ENCODE measurements at places on chromosomes 7 and 10.

- no peak for DNase-seq
Observed at GRCh38 chr10:72330069-72330426, 24.7 kb downstream of the DNAJB12 start.

GRCh38 chr10:104267721-104268404 is 1.1 kb upstream of the GSTO2 start:
- no peak for DNase-seq

- no peak for DNase-seq
Observed at GRCh38 chr7:152106990-152107389, 81.5 kb downstream of the GALNT11 start.

- DNase-seq, result no peak
Observed at GRCh38 chr7:159042581-159043101, 102.0 kb downstream of the VIPR2 start.

DNA sequence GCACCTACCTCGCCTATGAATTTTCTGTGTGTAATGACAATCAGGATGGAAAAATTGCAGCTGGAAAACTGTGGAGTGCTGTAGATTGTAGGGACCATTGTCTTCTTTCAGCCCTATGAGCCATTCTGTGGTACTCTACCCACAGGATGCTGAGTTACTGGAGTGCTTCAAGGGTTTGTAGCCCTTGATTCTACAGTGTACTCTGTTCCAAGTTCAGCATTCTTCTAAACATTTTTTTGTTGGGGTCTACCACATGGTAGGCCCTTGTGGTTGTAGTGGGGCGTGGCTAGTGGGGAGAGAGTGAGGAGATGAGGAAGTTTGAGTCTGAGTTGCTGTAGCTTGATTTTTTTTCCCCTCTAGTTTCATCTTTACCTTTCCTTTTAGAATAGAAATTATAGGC is 33.5 kb downstream of the REEP3 start:
- no peak for DNase-seq

GRCh38 chr10:118730756-118731456 is 23.9 kb downstream of the CACUL1 start:
- DNase-seq, result no peak

- no peak for DNase-seq
Observed at GRCh38 chr10:8144496-8144895, 90.0 kb downstream of the GATA3 start.

DNA sequence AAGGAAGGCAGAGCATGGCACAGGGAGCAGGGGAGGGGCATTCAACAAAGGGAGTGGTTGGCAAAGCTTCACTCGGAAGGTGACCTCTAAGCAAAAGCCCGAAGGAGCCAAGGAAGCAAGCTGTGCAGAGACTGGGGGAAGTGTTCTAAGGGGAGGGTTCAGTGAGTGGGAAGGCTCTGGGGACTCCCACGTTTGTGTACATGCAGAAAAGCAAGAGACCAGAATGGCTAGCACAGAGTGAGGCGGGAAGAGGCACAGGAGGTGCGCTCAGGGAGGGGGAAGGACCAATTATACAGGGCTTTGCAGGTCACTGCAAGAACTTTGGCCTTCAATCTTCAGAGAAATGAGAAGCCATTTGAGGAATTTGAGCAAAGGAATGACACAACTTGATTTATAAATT is 7.4 kb downstream of the ARHGAP21 start:
- DNase-seq, result no peak

DNA sequence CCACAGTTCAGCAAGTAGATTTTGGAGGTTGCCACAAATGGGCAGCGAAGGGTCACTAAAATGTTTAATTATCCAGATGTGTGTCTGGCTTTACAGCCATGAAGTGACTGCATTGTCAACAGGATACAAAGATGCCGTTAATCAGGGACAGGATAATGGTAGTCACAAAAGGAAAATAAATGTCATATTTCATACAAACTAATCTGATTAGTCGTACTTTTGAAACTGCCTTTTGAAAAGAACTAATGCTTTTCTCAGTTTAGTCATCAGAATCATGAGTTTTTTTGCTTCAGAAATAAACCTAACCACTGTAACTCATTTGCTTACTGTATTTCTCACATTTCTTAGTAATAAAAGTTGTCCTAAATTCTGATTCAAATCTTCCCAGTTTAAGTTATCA is 22.2 kb upstream of the WNT16 start:
- no peak for DNase-seq

- DNase-seq, result no peak
Observed at GRCh38 chr7:153698046-153698445, 354.2 kb upstream of the DPP6 start.

- no peak for DNase-seq
Observed at GRCh38 chr10:84310470-84310869, 17.9 kb upstream of the CCSER2 start.

DNA sequence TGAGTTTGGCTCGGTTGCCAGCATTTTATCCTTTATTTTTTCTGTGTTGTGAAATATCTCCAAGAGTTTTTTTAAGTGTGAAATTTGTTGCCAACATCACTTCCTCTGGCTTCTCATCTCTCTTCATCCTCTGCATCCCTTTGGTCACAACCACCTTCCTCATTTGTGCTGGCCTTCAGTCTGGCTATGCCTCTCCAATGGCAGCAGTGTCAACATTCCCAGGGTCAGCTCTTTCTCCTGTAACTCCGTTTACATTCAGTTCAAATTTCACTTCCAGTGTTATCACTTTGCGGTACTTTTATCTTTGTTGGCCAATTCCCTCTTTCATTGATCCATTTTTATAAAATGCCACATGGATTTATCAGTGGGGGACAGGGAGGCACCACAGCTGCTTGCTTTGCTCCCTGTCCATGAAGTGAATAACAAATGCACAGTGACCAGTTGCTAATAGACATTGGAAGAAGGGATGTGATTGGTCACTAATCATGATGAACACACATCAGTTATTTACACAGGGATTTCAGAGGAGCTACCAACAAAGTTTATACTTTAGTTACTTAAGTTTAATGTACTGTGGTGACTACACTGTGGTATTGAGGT is 311.4 kb upstream of the LRGUK start:
- DNase-seq, result no peak

DNA sequence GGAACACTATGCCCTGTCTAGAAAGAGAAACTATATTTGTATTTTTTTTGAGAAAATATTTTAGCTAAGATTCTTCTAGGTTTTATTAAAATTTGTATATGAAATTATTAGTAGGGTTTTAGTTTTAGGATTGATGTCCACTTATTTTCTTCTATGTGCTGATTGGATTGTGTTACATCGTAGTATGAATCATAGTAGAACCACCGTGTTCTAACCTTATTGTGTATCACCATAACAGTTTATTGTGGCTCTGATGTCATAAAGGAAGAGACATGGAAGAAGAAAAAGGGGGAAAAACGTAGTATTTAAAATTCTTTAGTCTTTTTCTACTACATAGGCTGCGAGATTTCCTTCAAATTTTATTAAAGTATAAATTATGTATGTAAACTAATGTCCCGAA is 1.9 kb downstream of the AGBL3 start:
- DNase-seq, result no peak

DNA sequence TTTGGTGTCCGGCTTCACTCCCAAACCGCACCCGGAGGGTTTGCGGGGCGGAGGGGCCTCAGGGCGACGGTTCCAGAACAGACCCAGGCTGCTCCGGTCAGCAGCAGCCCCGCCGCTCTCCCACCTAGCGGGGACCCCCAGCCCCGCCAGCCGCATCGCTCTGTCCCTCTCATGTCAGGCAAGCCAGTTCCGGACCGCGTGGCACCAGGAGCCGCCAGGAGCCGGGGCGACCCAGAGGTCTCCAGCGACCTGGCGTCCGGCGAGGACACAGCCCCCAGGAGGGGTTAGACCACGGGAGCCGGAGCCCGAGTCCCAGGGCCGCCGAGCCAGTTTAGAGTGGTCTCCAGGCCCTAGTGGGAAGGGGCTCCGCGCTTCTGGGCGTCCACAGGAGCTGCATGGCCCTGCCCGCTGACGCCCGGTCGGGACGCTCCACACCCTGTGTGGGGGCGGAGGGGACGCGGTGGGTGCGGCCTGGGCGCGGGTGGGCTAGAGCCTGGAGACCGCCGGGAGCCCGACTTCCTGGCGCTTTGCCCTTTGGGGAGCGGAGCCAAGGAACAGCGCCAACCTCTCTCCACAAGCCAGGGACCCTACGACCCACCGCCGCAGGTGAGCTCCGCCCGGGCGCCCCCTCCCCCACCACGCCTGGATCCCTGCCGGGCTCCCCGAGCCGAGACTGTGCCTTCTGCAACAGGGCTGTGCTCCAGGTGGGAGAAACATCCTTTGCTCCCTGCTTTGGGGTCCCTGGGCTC is 43.4 kb downstream of the ZNF117 start:
- no peak for DNase-seq

DNA sequence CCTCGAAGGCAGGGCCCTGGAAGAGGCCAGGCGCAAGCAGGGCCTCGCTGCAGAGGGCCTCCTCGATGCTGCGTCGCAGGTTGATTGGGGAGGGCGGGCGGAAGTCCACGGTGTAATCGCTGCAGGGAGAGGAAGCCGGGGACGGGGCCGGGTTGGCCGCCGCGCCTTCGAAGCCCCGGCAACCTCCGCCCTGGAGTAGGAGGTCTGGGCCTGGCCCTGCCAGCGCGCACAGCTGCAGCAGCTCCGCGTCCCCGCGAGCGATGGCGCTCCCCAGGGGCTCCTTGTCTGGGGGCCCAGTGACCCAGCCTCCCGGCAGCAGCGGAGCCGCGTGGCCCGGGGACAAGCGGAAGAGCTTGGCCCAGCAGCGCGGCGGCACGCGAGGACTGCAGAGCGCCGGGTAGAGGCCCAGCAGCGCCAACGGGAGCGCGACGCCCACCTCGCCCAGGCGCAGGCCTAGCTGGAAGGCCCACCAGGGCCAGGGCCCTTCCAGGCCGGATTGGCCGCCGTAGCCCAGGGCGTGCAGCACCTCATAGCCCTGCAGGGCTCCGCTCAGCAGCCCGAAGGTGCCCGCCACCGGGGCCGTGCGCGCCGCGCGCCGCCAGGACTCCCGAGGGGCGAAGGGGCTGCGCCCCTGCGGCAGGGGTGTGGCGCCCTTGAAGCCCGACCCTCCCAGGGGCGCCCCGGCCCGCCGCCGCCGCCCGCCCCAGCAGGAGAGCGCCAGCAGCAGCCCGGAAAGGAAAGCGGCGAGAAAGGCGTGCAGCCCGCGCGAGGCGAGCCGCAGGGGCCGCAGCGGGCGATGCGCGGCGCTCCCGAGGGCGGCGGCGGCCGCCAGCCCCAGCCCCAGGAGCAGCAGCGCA is 7.8 kb upstream of the RBM28 start:
- DNase-seq, result no peak

GRCh38 chr10:53007527-53007842 is 234.9 kb upstream of the MBL2 start:
- no peak for DNase-seq

DNA sequence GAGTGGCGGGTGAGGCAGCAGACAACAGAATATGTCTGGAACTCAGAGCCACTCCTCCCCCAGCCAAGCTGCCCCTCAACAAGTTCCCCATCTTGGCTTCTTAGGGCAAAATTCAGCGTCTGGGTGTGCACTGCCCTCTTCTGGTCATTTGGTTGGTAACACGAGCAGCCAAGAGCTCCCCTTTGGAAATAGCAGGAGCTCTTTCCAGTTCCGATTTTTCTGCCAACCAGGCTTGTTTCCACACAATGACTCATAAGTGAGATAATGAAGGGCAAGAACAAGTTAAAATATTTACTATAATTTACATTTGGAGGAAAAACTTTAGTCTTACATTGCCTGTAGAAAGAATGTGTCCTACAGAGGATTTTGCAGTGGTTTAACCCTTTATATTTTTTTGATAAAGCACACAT is 70.5 kb downstream of the ADCYAP1R1 start:
- peak; percentile 77 for DNase-seq

DNA sequence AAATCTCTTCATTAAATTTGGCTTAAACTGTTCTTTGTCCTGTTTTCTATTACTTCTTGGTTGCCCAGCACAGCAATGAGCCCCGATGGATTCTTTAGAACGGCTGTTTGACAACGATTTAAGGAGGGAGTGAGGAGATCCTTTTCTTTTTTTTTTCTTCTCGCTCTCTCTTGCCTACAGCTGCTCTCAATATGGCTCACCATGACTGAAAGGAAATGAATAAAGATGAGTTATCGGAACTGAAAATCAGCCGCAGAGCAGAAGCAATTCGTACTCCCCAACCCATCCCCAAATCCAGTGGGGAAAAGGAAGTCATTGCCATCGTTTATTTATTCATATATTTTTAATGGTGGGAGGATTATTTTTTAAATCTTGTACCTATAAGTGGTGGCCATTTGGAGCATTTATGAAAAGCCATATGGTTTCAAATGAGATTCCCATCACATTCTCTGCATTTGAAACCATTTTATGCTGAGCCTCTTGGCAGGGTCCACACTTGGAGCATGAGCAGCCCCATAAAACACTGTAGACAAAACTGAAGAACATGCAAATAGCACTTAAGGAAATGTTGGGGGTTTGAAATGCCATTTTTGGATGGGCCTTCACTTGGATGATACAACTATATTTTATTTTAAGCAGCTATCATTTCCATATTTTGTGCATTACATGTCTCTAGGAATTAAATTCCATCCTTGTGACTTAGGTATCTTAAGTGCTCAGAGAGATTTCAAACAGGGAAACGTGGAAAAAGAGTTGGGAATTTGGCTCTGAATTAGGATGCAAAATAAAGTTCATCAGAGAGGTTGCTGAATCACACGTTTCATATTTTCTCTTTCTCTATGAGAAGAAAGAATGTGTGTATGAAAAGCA is 107.7 kb upstream of the FZD1 start:
- DNase-seq, result no peak

DNA sequence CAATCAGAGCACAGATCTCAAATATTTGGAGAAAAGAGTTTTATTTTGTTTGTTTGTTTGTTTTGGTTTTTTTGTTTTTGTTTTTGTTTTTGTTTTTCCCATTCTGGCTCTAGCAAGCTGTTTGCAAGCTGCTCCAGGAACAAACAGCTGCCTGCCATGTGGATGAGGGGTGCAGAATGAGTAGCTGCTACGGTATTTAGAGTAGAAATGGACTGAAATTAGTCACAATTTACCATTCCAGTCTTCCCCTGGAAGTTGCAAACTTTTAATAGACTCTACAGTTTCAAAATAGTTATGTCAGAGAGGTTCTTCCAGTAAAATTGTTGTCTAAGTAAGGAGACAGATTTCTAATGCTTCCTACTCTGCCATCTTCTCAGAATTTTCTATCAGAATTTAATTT is 27.1 kb upstream of the TAS2R16 start:
- no peak for DNase-seq

DNA sequence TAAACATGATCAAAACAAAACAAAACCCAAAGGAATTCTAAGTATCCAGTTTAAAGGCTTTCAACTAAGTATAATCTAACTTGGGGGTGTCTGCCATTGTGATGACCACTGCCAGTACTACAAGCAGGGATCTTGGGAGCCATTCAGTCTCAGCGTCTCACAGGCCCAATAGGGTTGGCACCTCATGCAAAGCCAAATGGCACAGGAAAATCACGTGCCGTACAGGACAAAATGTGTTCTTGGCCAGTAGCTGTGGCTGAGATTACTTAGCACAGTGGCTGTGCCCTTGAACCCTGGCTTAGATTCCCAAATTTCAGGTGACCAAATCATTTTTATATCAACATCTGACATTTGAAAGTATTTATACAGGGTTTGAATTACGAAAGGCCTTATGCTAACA is 50.0 kb downstream of the DLD start:
- DNase-seq, result no peak

DNA sequence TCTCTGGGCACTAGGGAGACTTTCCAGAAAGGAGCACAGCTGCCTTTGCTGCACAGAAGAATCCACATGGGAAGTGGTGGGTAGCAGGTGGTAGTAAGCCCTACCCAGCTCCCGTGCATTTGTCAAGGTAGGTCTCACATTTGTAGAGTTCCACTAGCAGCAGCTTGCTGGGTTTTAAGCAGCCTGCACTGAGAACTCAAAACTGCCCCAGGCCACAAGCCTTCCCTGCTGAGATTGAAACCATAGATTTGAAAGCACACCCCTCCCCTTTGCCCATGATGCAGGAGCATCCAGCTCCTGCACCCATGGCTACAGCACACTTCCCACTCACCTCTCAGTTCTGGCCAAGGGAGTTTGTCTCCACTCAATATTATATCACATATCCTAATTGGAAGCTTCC is 604.5 kb upstream of the STEAP1 start:
- no peak for DNase-seq
